NCI-H524 (cell line): ENCODE measurements at places on chromosomes 6 and 20.

- DNase-seq: peak; percentile 49
Observed at GRCh38 chr6:154370545-154370944, 13.9 kb upstream of the IPCEF1 start.

- DNase-seq: no peak
Observed at GRCh38 chr20:7378864-7379605, 561.2 kb downstream of the HAO1 start.

- DNase-seq: no peak
Observed at GRCh38 chr20:49260218-49260617, 17.6 kb downstream of the ZNFX1 start.

DNA sequence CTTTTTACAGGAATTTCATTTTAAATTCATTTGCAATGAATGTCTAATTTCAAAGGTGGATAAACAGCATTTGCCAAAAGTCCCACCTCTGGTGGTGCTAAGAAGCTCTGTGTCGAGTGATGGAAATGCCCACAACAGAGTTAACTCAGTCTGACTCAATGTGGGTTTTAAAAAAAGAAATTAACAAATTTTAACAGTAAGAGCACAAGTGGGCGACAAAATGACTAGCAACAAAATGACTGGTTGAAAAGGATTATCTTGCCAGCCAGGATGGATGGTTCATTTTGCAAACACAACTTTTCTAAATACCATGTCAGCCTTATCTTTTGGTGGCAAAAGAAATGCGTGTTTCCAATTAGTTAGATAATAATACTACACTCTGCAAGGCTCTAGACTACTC lies 14.3 kb upstream of the TAGAP start:
- no peak for DNase-seq

- no peak for DNase-seq
Observed at GRCh38 chr20:60968853-60969720, 283.0 kb upstream of the CDH4 start.

DNA sequence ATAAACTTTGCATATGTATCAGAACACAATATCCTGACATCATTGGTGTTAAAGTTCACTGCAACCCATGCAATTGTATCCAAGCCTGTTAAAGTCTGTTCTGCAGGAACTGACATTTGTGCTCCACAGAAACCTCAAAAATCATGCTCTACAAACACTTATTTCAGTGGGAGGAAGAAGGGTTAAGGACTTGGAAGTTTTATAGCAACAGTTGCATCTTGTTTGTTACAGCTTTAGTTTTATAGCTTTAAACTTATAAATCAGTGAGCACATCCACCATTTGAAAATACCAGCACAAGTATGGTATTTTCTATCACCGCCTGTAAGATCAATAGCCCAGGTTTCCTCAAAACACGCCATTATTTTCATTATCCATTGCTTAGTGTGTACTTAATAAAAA lies 884 bp downstream of the ECT2L start:
- no peak for DNase-seq

DNA sequence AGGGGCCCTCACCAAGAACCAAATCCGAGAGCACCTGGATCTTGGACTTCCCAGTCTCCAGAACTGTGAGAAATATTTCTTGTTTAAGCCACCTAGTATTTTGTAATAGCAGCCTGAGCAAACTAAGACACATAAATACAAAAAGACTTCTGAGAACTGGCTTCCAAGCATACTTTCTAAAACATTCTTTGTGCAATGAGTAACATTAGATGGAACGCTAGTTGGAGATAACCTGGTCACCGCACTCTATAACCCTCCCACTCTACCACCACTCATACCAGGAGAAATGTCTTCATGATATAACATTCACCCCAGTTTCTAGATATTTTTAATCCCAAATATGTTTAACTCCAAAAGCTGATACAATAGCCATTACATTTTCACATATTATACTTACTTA lies 169.5 kb upstream of the THEMIS start:
- no peak for DNase-seq

- no peak for DNase-seq
Observed at GRCh38 chr20:18613553-18613952, 25.7 kb downstream of the DTD1 start.

DNA sequence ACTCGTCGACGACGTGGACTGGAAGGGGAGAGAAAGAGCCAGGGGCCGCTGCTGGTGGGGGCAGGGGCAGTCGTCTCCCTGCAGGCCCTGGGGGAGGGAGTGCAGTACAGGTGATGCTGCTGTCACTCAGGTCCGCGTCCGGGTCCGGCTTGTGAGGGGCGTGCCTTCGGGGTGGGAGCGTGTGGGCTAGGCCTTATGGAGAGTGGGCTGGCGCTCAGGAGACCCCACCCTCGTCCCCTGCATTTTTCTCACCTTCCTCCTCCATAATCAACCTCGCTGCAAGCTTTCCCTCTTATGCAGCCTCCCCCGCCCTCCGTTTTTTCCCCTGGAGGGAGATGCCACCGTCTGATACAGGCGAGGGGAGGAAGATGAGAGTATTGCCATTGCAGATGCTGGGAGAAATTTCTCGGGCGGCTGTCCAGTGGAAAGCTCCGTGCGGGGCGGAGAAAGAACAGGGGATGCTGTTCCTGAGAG lies 632 bp downstream of the PCMT1 start:
- DNase-seq: peak; percentile 50

DNA sequence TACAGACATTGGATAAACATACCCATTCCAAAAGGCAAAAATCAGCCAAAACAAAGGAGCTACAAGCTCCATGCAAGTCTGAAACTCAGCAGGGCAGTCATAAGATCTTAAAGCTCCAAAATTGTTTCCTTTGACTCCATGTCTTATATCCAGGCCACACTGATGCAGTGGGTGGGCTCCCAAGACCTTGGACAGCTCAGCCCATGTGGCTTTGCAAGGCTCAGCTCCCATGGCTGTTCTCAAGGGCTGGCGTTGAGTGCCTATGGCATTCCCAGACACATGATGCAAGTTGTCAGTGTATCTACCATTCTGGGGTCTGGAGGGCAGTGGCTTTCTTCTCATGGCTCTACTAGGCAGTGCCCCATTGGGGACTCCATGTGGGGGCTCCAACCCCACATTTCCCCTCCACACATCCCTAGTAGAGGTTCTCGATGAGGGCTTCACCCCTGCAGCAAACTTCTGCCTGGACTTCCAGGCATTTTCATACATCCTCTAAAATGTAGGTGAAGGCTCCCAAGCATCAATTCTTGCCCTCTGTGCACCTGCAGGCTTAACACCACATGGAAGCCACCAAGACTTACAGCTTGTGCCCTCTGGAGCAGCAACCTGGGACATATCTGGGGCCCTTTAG lies 35.4 kb upstream of the SENP6 start:
- no peak for DNase-seq
